ENCODE measurements at places on chromosomes 12 and 14. TPM values are rescaled to one million over a fixed set of nuclear protein-coding genes. Genes with fewer than 3 reads are reported as not detected.

GRCh38 chr12:24554612-24555295, 394.1 kb downstream of the BCAT1 start:
- no peak overlapping the region for H3K27ac ChIP-seq
- H3K36me3 ChIP-seq, result no peaks in the 10 kb centered on the region
- DNase-seq, result no peak
- no peaks in the 10 kb centered on the region for H3K27me3 ChIP-seq

GRCh38 chr12:131209082-131210070, 255.7 kb downstream of the ADGRD1 start:
- no peaks in the 10 kb centered on the region for H3K27me3 ChIP-seq
- H3K4me3 ChIP-seq, result no peak overlapping the region
- H3K27ac ChIP-seq, result no peak overlapping the region
- H3K4me1 ChIP-seq, result no peaks in the 10 kb centered on the region
- DNase-seq, result no peak

DNA sequence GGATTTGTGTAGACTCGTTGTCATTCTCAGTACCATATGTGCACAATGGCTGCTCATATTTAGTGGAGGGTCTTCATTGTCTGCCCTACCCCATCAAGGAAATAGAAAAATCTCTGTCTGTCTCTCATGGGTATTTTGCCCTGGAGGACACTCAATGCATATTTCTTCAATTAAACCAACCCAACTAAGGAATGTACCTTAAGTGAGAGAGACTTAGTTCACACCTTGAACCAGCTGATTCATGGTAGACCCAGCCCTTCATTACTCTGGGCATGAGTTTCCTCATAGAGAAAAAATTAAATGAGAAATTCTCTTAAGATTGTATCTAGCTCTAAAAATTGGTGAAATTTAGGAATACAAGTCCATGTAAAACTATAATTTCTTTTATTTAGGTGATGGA, 107.1 kb upstream of the PLEKHG7 start:
- no peaks in the 10 kb centered on the region for H3K27me3 ChIP-seq
- H3K36me3 ChIP-seq, result no peaks in the 10 kb centered on the region
- H3K27ac ChIP-seq, result no peak overlapping the region
- no peak overlapping the region for H3K4me3 ChIP-seq
- DNase-seq, result no peak

- no peaks in the 10 kb centered on the region for H3K4me1 ChIP-seq
- H3K4me3 ChIP-seq, result no peak overlapping the region
- no peaks in the 10 kb centered on the region for H3K36me3 ChIP-seq
- H3K27ac ChIP-seq, result no peak overlapping the region
- no peaks in the 10 kb centered on the region for H3K27me3 ChIP-seq
Observed at GRCh38 chr12:29255042-29255441, 106.0 kb downstream of the FAR2 start.

DNA sequence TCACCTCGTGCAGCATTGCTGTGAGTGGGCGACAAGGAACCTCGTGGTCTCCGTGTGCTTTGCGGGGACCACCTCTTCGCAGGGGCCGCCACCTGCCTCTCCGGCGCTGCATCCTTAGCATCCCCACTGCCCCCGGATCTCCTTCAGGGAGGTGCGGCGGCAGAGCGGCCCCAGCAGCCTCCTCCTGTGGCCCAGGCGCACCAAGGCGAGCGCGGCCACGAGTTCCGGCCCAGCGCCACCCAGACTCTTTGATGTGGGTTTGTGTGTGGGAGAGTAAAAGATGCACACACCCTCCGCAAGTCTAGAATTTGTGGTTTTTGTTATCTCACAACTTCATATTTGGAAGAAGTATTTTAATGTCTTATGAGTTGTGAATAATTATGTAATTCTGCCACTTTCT, 118.8 kb upstream of the DIO3 start:
- DNase-seq, result no peak
- no peaks in the 10 kb centered on the region for H3K36me3 ChIP-seq
- no peak overlapping the region for H3K27ac ChIP-seq
- no peaks in the 10 kb centered on the region for H3K4me1 ChIP-seq
- H3K4me3 ChIP-seq, result no peak overlapping the region

DNA sequence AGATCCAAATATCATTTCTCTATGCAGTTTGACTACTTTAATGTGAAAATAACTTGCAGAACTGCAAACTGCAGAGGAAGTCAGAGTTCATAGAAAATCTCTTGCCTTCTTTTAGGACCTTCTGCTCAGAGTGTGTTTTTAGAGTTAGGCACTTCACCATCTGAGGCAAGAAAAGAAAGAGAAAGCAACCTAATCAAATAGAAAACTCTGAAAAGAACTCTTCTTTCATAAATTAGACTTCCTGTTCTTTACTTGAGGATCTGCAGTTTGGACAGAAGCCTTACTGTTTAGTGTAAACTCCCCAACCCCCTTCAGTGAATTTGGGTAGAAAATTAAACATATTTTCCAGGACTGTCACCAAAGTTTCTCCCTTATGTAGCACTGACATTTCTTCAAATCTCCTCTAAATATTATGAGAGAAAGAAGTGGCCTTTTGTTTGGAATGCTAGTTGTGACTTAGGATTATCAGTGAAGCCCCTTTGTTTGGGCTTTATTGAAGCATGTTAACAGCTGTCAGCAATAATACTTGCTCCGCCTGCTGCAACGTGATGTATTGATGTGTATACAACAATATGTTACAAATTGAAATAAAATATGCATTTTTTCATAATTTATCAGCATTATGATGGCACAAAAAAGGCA, 99.5 kb downstream of the PDZRN4 start:
- no peaks in the 10 kb centered on the region for H3K36me3 ChIP-seq
- no peaks in the 10 kb centered on the region for H3K27me3 ChIP-seq
- no peak overlapping the region for H3K27ac ChIP-seq
- no peak for DNase-seq
- H3K4me1 ChIP-seq, result no peaks in the 10 kb centered on the region

- peaks cover 2% of the 10 kb centered on the region for H3K4me1 ChIP-seq
- peak; percentile 45 for DNase-seq
- H3K27ac ChIP-seq, result no peak overlapping the region
- H3K4me3 ChIP-seq, result no peak overlapping the region
- no peaks in the 10 kb centered on the region for H3K27me3 ChIP-seq
Observed at GRCh38 chr14:24806061-24806678, 172.2 kb upstream of the GZMB start.

DNA sequence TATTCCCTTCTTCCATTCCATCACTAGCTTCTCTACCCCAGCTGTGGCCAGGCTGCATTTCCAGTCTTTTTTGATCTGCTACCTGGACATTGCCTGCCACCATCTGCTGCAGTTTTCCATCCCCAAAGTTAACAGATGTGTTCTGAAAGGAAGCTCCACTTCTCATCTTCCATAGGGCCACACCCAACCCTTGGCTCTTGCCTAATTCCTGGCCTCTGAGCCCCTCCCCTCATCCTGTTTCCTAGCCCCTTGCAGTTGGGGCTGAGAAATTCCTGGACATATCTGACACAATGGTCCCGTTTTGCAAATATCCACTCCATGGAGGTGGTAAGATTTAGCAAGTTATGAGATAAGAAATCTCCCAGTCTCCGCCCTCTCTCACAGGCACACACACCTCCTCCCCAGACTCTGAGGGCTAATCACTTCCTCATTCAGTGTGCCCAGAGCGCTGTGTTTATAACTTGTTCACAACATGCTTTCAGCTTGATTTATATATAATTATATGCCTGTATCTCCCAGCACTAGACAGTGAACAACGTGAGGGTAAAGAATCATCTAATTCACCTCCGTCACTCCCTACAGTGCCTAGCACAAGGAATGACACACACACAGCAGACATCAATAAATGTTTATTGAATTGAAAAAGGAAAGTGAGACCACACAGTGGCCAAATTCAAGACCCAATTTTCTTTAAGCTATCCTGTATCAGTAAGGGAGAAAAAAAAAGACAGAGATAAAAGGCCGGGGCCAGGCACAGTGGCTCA, 13.4 kb downstream of the SMUG1 start:
- H3K4me1 ChIP-seq, result no peaks in the 10 kb centered on the region
- H3K4me3 ChIP-seq, result no peak overlapping the region
- 0 out of 2 replicates have a peak, but pooled peaks cover 1% of the 10 kb centered on the region for H3K36me3 ChIP-seq
- H3K27ac ChIP-seq, result no peak overlapping the region
- peaks cover 55% of the 10 kb centered on the region for H3K27me3 ChIP-seq

DNA sequence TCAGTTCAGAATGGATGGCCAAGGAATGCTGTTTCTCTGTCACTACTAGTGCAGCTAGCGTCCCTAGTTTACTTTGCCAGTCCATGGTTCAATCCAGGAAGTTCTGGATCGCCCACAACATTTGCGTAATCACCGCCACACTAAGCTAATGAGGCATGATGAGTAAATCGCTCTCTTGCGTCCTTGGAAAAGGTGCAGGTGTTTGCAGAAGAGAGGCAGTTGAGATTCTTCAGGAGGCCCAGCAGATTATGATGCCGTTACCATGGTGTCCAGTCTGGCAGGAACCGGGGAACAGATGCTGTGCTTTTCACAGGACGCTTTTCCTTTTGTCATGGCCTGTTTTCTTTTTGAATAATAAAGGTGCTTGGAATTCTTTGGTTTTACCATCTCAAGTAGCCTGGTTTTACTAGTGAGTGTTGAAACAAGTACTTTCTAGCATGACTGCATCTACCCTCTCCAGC, 9.0 kb downstream of the TPH2 start:
- H3K27me3 ChIP-seq, result no peaks in the 10 kb centered on the region
- H3K4me3 ChIP-seq, result no peak overlapping the region
- DNase-seq, result peak; percentile 86
- H3K36me3 ChIP-seq, result no peaks in the 10 kb centered on the region
- H3K27ac ChIP-seq, result no peak overlapping the region

Gene SLC25A47
- not detected for total RNA-seq

Gene CMA1
- not detected for total RNA-seq
